Activated CD8-positive, alpha-beta memory T cell treated with anti-CD3 and anti-CD28 coated beads for 1 hour (primary cell): ENCODE measurements at places on chromosomes 3 and 15.

- DNase-seq, result no peak
Observed at GRCh38 chr3:76300746-76301145, 515.4 kb upstream of the ZNF717 start.

DNA sequence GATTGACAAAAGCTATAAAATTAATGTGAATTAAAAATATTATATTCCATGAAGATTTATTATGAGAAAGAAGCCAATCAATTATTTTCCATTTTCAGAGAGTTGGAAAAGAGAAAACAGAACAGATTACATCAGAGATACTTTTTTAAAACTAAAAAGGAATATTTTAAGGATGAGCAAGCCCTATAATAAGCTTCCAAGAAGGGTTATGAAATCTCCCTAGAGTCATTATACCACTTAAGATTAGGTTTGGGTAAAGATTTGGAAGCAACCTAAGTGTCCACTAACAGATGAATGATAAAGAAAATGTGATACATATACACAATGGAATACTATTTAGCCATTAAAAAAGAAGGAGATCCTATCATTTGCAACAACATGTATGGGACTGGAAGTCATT is 51.6 kb upstream of the FSIP1 start:
- no peak for DNase-seq

DNA sequence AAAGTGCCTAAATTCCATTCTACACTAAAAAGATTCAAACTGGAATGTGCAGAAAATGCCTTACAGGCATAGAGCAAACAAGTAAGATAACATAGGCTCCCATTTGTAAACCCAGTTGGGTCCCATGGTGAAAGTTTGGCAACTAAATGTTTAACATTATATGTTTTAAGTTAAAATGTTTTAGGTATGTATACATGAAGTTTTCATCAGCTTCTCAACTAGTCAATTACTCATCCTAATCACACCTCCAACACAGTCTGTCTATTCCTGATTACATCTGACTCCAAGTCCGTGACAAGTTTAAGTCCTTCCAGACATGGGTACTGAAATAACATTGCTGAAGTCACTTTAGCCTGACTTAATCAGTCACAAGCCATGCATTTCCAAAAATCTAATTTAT is 25.0 kb downstream of the MYLK start:
- DNase-seq, result no peak

DNA sequence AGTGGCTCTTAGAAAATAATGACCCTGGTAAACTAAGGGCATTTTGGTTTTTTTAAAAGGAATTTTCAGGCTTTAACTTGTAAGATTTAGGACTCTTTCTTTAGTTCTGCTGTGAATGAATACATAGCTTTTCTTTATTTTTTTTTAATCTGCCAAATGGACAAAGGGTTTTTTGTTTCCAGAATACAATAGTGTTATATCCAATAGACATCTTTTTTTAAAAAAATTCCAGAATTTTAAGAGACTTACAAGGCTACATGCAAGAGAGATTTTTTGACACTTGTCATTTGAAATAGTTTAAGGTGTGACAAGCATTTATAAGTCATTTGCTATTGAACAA is 38.1 kb downstream of the SETMAR start:
- DNase-seq, result no peak
